ENCODE measurements at places on chromosomes 11 and 22.

GRCh38 chr22:35257002-35257320 is 332 bp upstream of the HMGXB4 start:
- DNase-seq = no peak

DNA sequence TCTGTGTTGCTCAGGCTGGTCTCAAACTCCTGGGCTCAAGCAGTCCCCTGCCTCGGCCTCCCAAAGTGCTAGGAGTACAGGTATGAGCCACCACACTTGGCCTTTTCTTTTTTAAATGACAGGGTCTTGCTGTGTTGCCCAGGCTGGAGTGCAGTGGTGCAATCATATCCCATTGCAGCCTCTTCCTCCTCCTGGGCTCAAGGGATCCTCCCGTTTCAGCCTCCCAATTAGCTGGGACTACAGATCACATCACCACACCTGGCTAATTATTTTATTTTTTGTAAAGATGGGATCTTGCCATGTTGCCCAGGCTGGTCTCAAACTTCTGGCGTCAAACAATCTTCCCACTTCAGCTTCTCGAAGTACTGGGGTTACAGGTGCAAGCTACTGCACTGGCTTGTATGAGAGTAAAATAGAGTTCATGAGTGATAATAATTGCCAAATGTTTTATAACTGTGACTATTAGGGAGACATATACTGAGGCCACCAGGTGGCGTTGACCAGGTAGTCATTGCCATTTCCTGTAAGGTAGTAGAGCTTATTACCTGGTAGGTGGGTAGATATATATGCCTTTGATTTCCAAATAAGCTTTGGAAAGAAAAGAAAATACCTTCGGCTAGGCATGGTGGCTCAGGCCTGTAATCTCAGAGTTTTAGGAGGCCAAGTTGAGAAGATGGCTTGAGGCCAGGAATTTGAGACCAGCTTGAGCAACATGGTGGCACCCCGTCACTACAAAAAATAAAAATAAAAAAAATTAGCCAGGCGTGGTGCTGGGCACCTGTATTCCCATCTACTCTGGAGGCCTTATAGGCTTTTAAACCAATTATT is 5.4 kb downstream of the FDX1 start:
- peak; percentile 23 for DNase-seq

GRCh38 chr22:22398530-22399327 is 109.8 kb downstream of the ZNF280B start:
- DNase-seq = no peak

GRCh38 chr11:73218106-73218829 is at the start of gene P2RY2:
TSS of gene P2RY2 (plus strand) at chr11:73218281. CDS start at chr11:73234160, 15,879 bp downstream.
- peak; percentile 69 for DNase-seq

GRCh38 chr11:127454856-127455255 is 454.3 kb upstream of the KIRREL3 start:
- no peak for DNase-seq

DNA sequence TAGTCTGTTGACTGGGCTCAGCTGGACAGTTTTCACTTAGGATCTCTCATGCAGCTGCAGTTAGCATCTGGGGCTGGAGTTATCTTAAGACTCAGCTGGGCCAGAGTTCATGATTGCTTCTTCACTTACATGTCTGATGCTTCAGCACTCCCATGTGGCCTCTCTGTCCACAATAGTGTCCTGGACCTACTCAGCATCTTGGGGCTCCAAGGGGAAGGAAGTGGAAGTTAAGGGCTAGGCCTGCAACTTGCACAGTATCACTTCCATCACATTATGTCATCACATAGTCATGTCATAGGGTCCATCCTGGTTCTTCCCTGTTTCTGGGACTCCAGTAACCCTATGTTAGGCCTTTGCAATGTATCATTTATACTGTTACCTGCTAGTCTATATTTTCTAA is 115.9 kb downstream of the C11orf65 start:
- DNase-seq = no peak

- DNase-seq = no peak
Observed at GRCh38 chr11:98568013-98568412, 452.7 kb upstream of the CNTN5 start.

DNA sequence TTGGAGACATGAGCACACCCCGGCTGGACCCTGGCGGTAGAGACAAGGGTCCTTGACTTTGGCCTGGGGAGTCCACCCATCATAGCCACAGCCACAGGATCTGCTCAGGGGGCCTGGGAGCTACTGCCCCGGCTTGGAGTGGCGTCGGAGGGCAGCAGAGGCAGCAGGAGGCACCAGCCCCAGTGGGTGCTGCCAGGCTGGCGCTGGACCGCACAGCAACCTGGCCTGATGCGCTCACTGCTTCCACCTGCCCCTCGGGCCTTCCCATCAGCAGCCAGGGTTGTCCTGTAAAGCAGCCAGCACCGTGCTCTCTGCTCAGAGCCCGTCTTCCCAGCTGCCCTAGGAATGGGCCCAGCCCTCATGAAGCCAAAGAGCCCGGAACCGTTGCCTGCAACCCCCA is 21.9 kb downstream of the SULT4A1 start:
- no peak for DNase-seq

DNA sequence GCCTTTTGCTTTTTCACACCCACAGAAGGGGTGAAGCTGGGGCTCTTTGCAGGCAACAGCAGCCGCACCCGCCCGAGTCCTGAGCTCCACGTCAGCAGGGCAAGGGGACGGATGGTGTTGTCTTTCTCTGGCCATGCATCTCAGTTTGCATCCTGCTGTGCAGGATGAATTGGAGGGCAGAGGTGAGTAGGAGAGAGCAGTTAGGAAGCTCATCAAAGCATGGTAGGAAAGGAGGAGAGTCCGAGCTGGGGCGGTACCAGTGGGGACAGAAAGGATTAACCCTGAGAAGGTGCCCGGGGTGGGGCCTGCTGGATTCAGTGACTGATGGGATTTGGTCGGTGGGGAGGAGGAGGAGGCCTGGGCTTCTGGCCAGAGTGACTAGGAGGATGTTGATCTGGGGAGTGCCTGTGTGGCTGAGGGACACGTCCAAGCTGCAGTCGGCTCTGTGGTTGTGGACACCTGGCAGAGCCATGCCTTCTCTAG is 14.6 kb downstream of the FAM83F start:
- DNase-seq = peak; percentile 39

- DNase-seq = no peak
Observed at GRCh38 chr11:76033699-76034098, 172.6 kb downstream of the WNT11 start.

DNA sequence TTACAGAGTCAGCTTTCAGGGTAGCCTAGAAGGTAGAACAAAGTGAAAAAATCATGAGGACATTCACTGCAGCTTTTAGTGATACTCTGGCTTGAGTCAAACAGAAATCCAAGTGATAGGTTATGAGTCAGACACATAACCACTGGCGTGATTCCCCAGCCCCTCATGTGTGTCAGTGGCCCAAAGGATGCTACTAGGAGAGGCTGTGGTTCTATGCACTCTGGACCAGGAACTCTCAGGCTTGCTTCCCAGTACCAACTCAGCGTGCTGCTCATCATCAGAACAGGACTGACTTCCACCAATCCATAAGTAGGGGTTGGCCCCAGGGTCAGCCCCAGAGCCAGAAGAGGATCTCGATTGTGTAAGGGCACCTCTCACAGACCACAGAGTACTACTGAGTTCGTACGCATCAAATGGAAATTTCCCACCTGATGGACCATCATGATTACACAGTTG is 116.8 kb downstream of the MED15 start:
- DNase-seq = no peak
